ENCODE measurements at places on chromosomes 4 and X.

DNA sequence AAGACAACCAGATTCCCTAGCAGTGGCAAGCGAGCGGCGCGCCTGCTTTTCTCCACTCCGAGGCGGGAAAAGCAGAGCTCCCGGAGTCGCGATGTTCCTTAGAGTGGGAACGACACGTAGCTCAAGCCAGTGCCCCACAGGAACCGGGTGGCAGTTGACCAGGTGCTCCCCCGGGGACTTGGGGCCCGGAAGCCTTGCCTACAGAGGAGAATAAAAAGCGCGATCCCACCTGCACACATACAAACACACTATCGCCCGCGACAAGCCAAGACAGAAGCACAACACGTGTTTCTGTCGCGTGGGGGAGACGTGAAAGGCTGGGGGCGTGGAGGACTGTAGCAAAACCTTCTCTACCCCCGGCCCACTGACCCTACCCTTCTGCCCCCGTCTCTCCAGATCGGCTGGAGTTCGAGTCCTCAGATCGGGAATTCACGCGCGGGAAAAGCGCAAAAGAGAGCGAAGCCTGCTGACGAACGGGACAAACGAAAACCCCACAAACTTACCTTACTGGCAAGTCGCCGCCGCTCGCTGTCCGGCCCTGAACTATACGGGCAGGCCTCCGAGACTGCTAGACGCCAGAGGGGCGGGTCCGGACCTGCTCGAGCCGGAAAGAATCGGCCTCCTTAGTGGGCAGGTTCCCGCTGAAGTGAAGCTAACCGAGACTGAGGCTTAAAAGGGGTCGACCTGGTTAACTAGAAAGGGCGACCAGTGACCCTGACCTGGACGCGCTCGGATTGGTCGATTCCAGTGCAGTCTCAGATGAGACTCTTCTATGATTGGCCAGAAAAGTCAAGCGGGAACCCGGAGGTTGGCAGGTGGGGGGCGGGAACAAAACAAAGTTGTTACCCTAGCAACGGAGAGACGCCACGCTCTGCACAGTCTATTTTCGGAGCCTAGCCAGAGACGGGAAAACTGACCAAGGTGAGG is at the start of the genes DNAAF6 and NUP62CL:
DNAAF6 (plus strand) TSS at position 842 of the 927 bp plus-strand sequence. CDS start 6,265 bp downstream, outside the sequence.
NUP62CL (minus strand) TSS at position 664 of the 927 bp plus-strand sequence. CDS start 31,287 bp downstream, outside the sequence.
- no peak for DNase-seq

DNA sequence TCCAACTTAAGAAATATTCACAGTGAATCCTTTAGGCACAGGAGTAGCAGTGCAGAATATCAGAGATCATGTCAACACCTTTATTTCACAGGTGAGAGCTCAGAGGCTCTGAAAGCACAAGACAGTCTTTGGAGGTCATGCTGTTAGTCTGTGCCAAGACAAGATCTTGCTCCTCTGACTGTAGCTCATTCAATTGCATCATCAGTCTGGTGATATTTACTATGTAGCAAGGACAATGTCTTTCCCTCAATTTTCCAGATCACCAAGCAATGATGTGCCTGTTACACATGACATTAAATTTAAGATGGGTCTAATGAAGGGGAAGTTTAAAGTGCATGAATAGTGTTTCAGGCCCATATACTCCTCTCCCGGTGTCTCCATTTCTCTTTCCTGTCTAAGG is 277.5 kb downstream of the IL15 start:
- no peak for DNase-seq

GRCh38 chrX:109822861-109823260 is 89.8 kb upstream of the ACSL4 start:
- DNase-seq = no peak

DNA sequence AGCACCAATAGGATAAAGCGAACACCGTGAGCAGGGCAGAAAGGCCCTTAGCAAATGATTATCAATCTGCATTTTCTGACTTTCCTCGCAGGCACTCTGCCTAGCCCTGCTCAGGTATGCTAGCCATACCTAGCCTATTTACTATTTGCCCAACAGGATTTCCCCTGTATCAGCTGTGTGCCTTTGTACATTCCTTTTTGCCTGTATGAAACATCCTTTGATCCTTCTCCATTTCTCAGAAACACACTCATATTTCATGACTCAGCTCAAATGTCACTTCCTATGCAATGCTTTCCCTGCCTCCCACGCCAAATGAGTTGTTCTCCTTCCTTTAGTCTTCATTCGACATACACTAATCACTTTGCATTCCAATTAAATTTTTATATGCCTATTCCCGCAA is 37.2 kb downstream of the PCDH7 start:
- DNase-seq = no peak

GRCh38 chr4:179544496-179544895 is 2102.3 kb upstream of the AGA start:
- no peak for DNase-seq

GRCh38 chr4:48108309-48109073 is 25.6 kb downstream of the TXK start:
- no peak for DNase-seq

DNA sequence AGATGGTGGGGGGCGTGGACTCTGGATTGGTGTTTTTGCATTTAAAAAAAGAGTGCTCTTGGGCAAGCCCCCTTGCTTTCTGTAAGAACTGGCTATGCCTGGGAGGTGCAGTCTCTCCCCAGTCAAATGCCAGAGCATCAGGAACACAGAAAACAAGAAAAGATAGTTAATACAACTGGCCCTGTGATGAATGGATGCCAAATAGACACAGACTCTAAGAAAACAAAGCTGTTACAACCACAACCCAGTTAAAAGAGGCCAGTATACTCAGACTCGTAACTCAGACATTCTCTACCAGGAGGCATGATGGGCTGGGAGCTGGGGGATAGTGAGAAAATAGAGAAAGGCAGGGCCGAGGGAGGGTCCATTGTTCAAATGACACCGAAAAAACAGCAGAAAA is 32.5 kb upstream of the C1QTNF7 start:
- no peak for DNase-seq

DNA sequence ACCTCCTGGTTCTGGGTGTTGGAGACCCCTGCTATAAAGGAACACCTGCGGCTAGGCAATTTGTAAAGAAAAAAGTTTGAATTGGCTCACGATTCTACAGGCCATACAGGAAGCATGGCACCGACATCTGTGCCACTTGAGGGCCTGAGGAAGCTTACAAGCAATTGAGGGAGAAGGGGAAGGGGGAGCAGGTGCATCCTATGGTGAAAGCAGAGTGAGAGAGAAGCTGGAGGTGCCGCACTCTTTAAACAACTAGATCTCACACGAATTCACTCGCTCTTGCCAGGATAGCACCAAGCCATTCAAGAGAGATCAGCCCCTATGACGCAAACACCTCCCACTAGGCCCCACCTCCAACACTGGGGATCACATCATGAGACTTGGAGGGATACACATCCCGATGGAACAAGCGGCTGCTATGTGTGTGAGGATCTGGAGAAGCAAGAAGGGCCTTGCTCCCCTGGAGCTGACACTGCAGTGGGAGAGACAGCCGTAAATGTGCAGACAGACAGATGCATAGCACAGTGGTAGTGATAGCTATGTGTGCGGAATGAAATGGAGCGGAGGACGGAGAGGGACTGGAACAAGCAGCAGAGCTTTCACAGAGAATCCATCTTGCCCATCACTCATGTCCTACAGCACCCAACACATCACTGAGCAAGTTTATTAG is 60.7 kb upstream of the HELT start:
- DNase-seq = no peak

- no peak for DNase-seq
Measured at GRCh38 chr4:134365852-134366251, 164.3 kb upstream of the PABPC4L start.

- no peak for DNase-seq
Measured at GRCh38 chr4:40055511-40055862, 1.2 kb upstream of the N4BP2 start.

DNA sequence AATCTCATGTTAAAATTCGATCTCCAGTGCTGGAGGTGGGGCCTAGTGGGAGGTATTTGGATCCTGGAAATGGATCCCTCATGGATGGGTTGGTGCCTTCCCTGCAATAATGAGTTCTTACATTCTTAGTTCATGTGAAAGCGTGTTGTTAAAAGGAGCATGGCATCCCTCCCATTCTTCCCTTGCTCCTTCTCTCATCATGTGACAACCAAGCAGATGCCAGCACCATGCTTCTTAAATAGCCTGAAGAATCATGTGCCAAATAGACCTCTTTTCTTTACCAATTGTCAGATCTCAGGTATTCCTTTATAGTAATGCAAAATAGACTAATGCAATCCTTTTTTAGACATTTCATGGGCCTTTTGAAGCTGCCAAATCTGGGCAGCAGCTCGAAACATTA is 29.0 kb upstream of the CLNK start:
- DNase-seq = no peak

GRCh38 chr4:78242071-78242470 is 184.9 kb downstream of the FRAS1 start:
- DNase-seq = no peak

- no peak for DNase-seq
Measured at GRCh38 chr4:167973513-167973912, 118.8 kb upstream of the ANXA10 start.

DNA sequence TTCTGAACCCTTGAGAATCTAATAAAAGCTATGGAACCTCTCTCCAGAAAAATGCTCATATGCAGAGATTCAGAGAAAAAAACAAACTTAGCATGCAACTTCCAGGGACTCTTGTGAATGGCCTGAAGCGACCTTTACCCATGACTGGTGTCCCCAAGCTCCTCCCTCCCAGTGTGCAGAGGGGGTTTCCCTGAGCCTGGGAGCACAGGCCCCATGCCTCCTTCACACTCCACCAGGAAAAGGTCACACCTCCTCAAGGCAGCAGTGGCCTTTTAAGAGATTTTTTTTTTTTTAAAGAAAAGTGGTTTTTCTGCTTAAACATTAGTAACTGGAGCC is 13.3 kb upstream of the UBA6 start:
- no peak for DNase-seq

GRCh38 chr4:15232366-15233263 is 195.2 kb upstream of the C1QTNF7 start:
- DNase-seq = no peak

GRCh38 chrX:154020536-154021115 is 924 bp upstream of the IRAK1 start:
- no peak for DNase-seq

DNA sequence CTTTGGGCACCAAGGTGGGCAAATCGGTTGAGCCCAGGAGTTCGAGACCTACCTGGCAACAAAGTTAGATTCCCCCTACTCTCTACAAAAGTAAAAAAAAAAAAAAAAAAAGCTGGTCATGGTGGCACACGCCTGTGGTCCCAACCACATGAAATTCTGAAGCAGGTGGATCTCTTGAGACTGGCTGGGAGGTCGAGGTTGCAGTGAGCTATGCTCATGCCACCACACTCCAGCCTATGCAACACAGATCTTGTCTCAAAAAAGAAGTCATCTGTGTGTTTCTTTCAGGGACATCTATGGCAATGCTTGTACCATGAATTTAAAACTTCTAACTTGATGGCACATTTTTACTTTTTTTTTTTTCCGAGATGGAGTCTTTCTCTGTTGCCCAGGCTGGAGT is 55.3 kb downstream of the UGT2A2 start:
- no peak for DNase-seq

DNA sequence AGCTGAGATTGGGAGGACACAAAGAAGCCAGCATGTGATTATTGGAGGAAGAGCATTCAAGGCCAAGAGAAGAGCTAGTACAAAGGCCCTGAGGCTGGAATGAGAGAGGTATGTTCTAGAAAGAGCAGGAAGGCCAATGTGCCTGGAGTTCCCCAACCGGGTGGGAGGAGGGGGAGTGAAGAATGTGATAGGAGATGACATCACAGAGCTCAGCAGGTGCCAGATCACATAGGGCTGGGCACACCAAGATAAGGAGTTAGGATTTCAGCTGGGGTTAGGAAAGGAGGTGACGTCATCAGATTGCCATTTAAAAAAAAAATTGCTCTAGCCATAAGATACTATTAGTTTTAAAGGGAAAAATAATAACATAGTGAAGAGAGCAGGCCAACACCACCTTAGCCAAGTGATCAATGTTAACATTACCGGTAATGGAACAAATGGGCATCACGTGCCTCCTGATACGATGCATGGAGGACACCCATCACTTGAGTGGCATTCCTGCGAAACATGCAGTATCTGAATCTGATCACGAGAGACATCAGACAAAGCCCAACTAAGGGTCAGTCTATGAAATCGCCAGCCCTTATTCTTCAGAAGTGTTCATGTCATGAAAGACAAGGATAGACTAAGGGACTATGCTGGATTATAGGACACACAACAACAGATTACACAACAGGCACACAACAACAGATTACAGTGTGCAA is 344.3 kb downstream of the BCOR start:
- DNase-seq = no peak

- no peak for DNase-seq
Measured at GRCh38 chr4:6449335-6449734, 23.1 kb downstream of the PPP2R2C start.

GRCh38 chr4:97235521-97235920 is 907.8 kb downstream of the STPG2 start:
- DNase-seq = no peak

GRCh38 chr4:1406394-1406980 is at the start of gene NKX1-1:
Gene NKX1-1 (minus strand): TSS chr4:1406442. CDS start chr4:1406442, 0 bp downstream.
- DNase-seq = no peak

DNA sequence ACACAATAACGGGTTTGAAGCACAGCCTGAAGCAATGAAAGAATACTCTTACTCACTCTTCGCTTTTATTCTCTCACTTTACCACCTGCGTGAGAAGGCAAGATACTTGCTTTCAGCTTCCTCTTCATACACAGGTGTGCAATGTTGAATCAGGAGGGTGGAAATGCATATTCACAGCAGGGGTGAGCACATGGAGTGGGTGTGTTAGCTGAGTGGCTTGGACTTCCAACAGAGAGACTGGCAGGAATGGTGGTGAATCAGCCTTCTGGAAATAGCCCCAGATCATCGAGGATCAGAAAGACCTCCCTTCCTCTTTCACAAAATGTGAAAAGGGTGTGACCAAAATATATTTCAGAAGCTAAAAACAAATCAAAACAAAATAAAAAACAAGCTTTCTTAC is 521.2 kb downstream of the STIM2 start:
- DNase-seq = no peak

DNA sequence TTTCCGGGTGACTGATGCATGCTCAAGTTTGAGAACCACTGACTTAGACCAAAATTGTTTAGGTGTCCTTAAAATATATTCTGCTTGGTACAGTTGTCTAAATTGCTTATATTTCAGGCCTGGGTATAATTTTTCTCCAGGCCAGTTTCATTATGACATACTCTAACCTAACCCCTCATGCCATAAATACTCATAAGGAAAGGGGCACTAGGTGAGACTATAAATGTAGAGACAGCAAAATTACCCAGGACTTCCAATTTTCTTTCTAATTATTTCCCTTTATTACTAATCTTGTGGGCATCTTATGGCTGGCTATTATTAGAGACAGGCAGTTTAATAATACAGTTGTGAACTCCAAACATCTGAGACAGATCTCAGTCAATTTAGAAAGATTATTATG is 150.2 kb downstream of the RRAGB start:
- DNase-seq = no peak

- DNase-seq = no peak
Measured at GRCh38 chr4:128451270-128451905, 163.8 kb upstream of the PGRMC2 start.

DNA sequence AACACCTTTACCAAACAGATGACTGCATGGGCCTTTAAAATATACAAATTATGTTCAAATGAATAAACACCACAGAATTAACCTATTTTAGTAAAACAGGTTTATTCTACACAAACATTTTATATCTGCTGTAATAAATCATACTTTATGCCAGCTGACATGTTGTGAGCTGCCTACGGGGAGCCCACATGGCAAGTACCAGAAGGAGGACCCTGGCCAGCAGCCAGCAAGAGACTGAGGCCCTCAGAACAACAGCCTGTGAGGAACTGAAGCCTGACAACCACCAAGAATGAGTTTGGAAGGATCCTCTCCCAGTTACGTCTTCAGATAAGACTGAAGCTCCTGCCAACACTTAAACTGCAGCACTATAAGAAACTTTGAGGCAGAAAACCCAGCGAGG is 377.0 kb downstream of the PDGFC start:
- no peak for DNase-seq

- no peak for DNase-seq
Measured at GRCh38 chrX:79330022-79330421, 37.1 kb downstream of the ITM2A start.
